Activated CD8-positive, alpha-beta memory T cell treated with anti-CD3 and anti-CD28 coated beads, Interleukin-2, amount 50 U/mL, for 48 hours (primary cell): ENCODE measurements at places on chromosomes 2 and 18.

DNA sequence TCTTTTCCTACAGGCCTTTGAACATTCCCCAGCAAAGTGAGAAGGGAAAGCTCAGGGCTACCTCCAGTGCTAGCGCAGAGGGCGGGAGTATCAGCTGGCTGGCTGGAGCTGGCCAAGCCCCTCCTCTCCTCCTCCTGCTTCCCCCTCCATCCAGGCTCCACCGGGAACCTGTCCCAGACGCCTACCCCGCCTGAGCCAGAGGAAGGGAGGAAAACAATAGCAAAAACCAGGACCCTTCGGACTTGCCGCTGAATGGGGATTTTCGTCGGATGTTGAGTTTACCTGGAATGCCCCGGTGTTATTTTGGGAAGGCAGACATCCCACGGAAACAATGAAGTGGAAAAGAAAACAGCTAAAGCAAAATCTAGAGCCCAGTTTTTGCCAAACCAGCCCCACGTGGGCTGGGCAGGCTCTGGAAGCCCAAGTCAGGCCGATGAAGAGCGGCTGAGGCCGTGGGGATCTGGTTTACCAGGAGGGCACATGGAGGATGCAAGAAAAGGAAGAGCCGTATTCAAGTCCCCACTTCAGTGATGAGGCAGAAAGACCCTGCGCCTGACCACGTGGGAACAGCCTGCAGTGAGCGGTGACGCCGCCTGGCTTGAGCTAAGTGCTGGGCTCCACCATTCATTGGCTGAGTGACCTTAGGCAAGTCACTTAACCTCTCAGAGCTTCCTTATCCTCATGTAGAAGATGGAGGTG lies 100.4 kb upstream of the LCLAT1 start:
- DNase-seq: no peak

DNA sequence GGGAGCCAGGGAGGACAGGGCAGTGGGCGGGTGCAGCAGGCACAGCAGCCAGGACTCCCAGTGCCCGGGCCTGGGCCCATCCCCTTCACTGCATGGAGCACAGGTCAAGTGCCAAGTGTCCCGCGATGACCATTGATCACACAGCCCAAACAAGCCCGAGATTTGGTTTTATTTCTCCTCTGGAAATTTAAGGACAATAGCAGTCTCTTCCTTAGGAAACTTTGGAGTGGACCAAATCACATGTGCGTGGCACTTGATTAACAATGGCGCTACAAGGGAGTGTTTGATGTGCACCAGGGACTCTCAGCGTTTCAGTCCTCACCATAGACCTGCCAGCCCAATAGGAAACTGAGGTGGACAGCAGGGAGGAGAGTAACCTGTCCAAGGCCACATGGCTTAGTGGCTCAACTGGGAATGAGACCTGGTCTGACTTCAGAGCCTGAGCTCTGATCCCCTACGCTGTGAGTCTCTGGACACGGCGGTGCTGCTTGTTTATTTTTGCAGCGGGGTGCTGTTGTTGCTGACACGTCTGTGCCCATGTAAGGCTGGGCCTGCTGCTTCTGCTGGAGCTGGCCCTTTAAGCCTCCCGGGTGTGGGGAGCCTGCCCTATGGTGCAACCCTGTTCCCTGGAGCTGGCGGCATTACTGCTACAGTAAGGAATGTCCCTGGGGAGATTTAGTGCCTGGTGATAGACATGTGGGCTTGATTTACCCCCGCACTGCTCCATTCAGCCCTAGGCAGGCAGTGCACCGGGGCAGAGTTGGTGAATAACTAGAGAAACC lies 194.2 kb downstream of the INHBB start:
- no peak for DNase-seq

GRCh38 chr18:74878267-74878666 lies 280.6 kb downstream of the ZNF407 start:
- DNase-seq: no peak

DNA sequence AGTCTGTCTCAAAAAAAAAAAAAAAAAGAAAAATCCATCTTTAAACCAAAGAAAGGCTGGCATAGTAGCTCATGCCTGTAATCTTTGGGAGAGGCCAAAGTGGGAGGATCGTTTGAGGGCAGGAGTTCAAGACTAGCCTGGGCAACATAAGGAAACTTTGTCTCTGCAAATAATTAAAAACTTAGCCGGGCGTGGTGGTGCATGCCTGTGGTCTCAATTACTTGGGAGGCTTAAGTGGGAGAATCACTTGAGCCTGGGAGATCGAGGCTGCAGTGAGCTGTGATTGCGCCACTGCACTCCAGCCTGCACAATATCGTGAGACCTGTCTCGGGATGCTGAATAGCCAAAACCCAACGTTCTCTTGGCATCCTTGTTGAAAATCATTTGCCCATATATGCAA lies 6.1 kb downstream of the CNOT11 start:
- DNase-seq: no peak

- DNase-seq: no peak
These were observed 145.9 kb downstream of the FMNL2 start for GRCh38 chr2:152480821-152481399.

DNA sequence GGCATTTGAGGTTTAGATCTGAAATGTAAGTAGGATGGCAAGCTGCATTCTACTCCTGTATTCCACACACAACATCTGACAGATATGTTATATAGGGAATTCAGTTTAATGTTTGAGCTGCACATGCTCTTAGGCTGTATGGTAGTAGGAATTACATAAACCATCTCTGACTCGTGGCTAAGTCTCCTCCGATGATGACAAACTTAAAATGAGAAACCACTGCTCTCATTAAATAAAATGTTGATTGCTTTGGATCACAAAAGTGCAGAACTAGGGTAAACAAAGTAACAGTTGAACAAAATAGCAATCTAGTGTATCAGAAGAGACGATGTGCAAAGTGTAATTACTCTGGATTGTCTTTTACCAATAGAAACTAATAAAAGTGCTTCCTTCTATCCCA lies 50.1 kb upstream of the WDR75 start:
- no peak for DNase-seq

- DNase-seq: no peak
These were observed 63.0 kb downstream of the EIPR1 start for GRCh38 chr2:3314626-3315025.

DNA sequence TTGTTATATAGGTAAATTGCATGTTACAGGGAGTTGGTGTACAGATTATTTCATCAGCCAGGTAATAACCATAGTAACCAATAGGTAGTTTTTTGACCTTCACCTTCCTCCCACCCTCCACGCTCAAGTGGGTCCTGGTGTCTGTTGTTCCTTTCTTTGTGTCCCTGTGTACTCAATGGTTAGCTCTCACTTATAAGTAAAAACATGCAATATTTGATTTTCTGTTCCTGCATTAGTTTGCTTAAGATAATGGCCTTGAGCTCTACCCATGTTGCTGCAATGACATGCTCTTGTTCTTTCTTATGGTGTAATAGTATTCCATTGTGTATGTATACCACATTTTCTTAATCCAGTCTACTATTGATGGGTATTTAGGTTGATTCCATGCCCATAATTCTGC lies 233.7 kb upstream of the EPC2 start:
- no peak for DNase-seq

GRCh38 chr2:85018049-85018447 lies 47.1 kb downstream of the KCMF1 start:
- no peak for DNase-seq

- DNase-seq: peak; percentile 41
These were observed 90.9 kb upstream of the SMAD2 start for GRCh38 chr18:48021273-48021914.

- DNase-seq: no peak
These were observed 228.7 kb upstream of the SIX2 start for GRCh38 chr2:45237850-45238542.
